ENCODE measurements at places on chromosomes 2 and 18. TPM values are rescaled to one million over a fixed set of nuclear protein-coding genes. Genes with fewer than 3 reads are reported as not detected.

DNA sequence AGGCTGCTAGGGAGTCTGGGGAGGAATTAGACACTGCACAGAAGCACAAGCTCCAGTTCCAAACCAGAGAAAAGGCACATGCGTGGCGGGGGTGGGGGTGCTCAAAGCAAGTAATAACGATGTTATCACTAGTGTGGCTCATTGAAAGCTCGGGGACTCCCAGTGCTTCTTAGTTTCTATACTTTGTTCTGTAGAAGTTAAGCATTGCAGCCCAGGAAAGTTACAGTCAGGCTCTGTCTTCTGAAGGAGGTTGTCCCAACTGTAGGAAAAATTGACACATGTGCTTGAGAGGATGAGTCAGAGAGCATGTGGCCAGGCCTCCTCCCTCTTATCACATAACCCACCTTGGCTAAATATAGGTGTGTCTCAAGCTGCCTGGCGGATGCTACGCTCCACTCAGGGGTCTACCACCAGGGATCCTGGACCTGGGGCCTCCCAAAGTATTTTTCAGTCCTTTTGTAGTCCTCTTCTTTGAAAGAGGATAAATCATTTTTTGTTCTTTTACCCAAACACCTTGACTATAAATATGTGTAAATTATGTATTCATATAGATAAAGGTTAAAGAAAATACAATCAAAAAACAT is 3.8 kb downstream of the GALNT5 start:
- DNase-seq = peak; percentile 22

- no peak for DNase-seq
These were observed 95.2 kb downstream of the ZNF516 start for GRCh38 chr18:76399613-76400391.

DNA sequence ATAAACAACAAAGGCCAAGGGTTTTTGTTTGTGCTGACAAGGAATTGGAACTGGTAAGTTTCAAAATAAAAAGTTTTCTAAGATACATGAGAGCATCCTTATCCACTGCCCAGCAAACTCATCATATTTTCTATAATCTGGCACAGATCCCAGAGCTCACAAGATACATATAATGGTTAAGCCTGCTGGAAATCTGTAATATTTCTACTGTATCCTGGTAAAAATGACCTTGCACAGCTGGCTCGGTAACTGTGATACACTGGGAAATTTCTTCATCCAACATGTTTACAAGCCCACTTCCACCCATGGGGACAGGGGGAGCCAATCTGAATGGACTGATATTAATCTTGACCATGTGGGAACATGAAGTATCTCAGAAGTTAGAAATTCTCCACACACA is 425.4 kb upstream of the MMADHC start:
- DNase-seq = no peak

- DNase-seq = no peak
These were observed 245.6 kb upstream of the SALL3 start for GRCh38 chr18:78733762-78734613.

DNA sequence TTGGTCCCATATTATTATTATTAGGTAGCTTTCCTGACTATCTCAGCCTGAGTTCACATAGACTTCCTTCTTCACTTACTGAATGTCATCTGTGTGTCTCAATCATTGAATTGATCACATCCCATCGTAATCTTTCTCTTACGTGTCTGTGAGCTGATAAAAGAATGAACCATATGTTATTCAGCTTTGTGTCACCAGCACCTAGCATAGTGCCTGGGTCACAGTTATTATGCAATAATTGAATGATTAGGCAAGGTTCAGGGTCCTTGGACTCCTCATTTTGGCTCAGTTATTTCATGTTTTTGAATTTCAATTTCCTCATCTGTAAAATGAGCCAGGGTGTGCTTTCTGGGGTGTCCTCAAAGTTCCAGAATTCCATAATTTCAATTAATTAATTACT is 107.2 kb downstream of the ZEB2 start:
- no peak for DNase-seq

DNA sequence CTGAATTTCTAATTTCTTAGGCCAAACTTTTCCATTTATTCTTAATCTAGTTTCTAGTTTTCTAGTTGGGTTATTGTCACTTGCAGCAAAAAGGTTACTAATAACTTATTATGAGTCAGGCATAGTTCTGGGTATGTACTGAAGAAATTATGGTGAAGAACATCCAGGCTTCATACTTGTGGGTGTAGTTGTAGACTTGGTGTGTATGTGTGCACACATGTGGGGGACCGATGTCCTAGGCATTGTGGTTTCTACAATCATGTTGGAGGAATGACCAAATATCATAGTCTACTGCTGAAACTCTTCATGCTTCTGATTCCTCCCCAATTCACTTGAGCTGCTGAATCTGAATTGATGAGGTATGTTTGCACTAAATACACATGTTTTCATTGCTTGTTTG is 141.2 kb downstream of the PMAIP1 start:
- no peak for DNase-seq

- DNase-seq = no peak
These were observed 5.3 kb upstream of the NCL start for GRCh38 chr2:231469583-231469950.

DNA sequence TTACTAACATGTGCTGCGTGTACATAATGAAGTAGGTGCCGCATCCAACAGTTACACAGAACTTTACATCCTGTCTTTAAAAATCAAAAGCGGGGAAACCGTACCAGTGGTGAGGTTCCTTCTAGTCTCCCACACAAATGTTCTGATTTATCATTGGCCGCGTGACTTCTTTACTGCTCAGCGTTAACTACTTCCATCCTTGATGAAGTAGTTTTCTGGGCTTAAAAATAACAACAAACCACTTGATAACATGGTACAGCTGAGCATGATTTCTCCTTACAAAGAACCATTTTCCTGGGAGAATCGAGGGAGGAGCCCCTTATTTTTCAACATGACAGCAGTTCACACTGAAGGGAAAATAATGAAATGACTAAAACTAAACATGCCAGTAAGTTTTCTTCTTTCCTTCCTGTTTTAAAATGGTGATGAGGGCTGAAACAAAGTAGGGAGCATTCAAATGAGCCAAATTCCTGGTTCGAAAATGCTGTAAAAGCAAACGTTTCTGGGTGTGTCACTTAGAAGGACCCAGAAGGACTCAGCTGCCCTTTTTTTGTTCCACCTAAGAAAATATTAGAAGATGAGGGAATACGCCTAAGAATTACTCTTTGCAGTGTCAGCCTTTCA is 9.9 kb downstream of the EMILIN2 start:
- peak; percentile 25 for DNase-seq

GRCh38 chr2:71064110-71064611 is 4.3 kb upstream of the NAGK start:
- no peak for DNase-seq

GRCh38 chr2:74149570-74150319 is 2.0 kb upstream of the BOLA3 start:
- no peak for DNase-seq

DNA sequence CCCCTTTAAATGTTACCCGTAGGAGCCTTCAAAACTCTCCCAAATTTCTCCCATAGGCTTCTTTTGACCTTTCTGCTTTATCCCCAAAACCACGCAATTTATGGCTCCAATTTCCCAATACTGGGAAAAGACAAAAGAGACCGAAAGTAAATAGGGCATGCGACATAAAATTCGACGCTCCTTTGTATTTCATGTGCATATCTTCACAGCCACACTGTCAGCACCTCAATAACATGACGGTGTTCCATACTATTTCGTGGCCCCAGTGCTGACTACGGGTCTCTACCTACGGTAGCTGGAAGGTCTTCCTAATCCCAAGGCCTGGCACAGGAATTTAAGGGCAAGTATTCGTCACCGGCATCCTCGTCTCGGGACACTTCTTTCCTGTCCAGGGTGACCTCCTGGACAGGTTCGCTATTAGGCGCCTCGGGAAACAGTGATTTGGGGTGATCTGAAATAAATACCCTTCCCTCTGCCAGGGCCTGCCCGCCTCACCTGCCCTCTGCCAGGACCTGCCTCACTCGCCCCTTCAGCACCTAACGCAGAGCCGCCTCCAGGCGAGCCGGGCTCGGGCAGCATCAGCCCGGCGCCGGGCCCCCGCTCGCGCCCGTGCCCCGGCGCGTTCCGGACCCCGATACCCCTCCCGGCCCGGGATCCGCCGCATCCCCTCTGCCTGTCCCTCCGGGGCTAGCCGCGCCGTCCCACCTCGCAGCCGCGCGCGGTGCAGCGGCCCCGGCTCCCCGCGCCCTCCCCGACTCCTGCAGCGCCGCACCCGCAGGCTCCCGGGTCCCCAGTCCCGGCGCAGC is 680 bp downstream of the DTNB start:
- DNase-seq = peak; percentile 50

DNA sequence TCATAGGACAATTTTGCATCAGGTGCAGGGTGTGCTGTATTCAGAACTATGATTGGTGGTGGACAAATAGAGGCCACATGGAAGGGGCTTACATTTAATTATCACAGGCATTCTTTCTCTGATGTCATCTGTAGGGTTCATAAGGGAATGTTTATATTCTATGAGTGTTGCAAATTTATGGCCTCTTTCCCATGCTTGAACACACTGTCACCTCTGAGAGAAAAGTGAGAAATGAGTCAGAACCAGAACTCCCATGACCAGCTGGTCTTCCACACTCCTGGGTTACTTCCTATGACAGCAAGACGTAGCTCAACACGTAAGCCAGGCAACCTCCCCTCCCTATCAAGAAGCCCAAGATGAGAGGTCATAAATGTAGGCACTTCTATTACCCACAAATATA is 310.8 kb downstream of the PIEZO2 start:
- DNase-seq = no peak

- DNase-seq = no peak
These were observed 100.9 kb downstream of the CRIM1 start for GRCh38 chr2:36456227-36457175.

DNA sequence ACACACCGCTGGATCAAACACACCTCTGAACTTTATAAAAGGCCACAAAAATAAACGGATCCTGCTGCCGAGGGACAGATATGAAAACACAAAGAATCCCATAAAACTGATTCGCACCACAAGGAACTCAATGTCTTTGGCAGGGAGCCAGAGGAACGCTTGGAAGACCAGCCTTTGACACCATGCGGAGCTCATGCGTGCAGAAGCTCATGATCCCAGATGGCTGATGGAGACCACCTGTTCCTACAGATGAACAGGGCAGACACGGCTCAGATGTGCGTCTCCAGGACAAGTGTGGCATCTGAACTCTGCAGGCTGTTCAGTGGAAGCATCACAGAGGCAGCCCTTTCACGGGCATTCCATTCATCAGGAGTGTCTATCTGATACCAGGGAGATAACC is 24.9 kb downstream of the COPS9 start:
- DNase-seq = peak; percentile 82

DNA sequence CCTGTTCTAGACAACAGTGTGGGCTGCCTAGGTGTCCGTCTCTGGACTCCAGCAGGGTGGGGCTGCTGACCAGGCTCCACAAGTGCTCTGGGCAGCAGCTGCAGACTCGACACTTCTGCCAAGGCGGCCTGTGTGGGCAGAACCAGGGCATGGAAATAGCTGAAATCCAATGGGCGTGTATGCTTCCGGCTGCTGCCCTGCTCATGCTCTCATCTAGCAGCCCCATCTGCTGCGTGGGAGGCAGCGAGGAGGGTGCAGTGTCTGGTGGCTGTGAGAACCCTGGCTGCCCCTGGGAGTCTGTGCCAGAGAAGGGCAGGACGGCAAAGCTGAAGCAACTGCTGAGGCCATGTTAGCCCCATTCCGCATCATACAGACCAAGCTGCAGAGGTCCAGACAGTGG is 174.9 kb downstream of the SOX11 start:
- DNase-seq = no peak

DNA sequence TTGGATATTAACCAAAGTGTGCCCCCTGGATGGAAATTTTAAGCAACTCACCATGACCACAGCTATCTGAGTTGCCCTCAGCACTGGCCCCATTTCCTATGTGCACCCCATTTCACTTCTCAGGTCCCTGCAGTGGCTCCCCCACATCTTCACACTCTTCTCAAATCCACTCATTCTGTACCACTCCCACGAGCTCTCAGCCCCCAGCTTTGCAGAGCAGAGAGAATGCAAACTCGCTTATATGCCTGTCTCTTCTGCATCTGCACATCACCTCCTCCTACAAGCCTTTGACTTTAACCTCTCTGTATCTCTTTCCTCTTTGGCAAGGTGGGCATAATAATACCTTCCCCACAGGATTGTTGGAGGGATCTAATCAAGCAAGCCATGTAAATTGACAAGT is 46.2 kb downstream of the DPYSL5 start:
- no peak for DNase-seq

The MC2R gene
- not detected for polyA plus RNA-seq

The ADD2 gene
- 6.0 TPM for polyA plus RNA-seq

The ACTR1B gene
- polyA plus RNA-seq = 56.0 TPM

The KIF1A gene
- polyA plus RNA-seq = 11.1 TPM

The ATOH8 gene
- 10.3 TPM for polyA plus RNA-seq

The GPAT2 gene
- polyA plus RNA-seq = 3.8 TPM

The CKAP2L gene
- polyA plus RNA-seq = 20.9 TPM

The VSNL1 gene
- polyA plus RNA-seq = 4.4 TPM

The LRRTM1 gene
- 19.8 TPM for polyA plus RNA-seq

The MERTK gene
- polyA plus RNA-seq = 22.9 TPM

The C2orf15 gene
- 12.8 TPM for polyA plus RNA-seq

Data from left kidney (tissue), 8 donors.